ENCODE measurements at places on chromosomes 12 and 14.

DNA sequence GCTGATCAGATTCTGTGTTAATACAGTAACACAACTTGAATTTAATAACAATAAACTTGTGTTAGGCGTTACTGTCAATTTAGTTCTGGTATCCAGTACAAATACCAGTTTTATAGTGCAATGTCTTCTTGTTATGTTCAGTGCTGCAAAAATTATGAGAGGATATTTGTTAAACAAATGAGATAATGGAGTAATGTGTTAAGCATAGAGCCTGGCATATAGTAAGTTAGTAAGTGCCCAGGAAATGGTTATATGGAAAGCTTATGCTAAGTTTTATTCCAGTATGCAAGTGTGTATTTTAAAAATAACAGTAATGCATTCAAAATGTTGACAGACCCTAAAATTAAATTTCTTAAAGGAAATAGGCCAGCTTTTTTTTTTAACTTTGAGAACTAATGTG, 1.8 kb downstream of the VRK1 start:
- no peak for DNase-seq

GRCh38 chr14:99413172-99413571, 67.5 kb downstream of the SETD3 start:
- DNase-seq, result peak; percentile 23

GRCh38 chr12:65584016-65584415, 240.3 kb upstream of the HMGA2 start:
- no peak for DNase-seq

- no peak for DNase-seq
These were observed 161.1 kb upstream of the PLEKHG7 start for GRCh38 chr12:92541731-92542130.

DNA sequence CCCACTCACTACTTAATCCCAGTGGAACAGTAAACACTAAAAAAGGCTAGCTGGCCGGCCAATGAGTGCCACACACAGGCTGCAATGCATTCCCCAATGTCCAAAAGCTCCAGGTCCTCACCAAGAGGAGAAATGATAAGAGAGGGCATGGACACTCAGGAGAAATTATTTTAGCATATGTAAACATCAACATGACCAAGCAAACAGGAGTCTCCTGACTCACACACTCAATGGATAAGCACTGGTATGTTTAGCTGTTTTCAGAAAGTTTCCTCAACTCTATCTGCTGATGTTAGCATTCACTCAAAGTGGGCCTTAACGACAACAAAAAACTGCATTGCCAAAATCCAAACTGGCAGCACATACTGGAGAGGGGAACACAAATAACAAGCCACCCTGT, 105.0 kb downstream of the SLC2A13 start:
- DNase-seq, result no peak

DNA sequence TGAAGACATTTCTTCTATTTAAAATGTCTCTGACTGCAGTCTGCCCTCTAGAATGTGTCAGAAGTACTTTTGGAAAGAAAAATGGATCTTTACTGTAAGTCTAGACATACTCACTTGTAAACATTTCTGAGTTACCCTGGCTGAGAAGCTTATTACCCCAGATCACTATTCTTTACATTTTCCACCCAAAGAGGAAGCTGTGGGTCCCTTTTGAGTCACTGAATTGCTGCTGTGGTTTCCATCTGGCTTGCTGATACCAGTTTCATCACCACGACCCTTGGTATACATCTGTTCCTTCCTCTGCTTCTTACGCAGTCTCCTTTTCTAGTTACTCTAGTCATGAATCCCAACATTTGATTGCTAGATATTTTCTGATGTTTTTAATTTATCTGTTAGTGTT, 20.2 kb upstream of the CLEC4D start:
- no peak for DNase-seq

- DNase-seq, result peak; percentile 9
These were observed 212.8 kb downstream of the KIF21A start for GRCh38 chr12:39230086-39230485.

DNA sequence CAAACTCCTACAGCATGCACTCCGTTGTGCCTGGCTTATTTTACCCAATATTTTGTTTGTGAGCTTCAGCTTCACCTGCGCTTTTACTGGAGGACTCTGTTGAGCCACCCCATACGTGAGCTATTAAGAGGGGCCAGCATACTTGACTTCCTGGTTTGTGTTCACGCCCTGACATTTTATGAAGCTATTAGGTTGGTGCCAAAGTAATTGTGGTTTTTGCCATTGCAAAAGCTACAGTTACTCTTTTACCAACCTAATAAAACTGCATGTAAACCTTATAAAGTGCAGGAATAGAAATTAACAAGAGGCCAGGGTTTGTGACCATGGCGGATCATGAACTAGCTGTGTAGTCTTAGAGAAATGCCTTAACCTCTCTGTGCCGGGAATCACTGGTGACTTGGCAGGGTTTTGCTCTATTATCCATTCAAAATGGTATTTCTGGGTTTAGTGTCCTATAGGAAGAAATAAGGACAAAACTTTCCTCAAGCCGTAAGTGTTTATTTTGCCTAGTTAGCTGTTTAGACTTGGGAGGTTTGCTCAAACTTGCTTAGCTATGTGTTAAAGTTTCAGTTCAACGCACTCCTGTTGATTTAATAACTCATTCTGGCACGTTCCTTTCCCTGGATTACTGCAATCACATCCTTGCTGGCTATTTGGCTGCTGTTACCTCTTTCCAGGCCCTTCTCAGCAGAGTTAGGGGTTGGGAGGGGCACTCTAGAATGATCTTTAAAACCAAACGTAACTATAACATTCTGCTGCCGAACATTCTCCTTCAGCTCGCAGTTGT, 1027.6 kb downstream of the BCL11B start:
- DNase-seq, result no peak

DNA sequence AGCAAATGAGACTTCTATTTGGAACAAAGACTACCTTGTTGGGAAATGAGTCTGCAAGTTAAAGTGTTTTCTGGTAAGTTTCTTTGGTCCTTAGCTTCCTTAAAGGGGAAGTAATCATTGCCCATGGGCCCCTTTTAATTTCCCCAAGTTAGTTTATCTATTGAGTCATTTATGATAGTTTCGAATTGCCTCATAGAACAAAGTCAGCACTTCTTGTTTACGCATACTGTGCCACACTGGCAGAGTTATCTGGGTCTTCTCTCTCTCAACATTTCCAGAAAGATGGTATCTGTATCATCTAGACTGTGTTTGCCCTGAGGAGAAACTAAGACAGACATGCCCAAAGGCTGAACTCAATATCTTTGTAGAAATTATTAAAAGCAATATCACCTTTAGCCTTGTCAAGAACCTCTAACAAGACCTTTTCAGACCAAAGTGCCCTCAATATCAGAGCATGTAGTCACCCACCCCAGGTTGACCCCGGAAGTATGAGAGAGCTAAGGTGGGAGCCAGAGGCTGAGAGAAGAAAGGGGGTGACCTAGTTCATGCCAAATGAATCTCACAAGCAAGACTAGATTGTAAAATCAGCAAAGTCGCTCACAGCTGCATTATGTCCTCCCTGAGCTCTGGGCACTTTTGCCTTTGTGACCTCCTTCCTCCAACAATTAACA, 40.0 kb downstream of the GPR65 start:
- DNase-seq, result no peak

DNA sequence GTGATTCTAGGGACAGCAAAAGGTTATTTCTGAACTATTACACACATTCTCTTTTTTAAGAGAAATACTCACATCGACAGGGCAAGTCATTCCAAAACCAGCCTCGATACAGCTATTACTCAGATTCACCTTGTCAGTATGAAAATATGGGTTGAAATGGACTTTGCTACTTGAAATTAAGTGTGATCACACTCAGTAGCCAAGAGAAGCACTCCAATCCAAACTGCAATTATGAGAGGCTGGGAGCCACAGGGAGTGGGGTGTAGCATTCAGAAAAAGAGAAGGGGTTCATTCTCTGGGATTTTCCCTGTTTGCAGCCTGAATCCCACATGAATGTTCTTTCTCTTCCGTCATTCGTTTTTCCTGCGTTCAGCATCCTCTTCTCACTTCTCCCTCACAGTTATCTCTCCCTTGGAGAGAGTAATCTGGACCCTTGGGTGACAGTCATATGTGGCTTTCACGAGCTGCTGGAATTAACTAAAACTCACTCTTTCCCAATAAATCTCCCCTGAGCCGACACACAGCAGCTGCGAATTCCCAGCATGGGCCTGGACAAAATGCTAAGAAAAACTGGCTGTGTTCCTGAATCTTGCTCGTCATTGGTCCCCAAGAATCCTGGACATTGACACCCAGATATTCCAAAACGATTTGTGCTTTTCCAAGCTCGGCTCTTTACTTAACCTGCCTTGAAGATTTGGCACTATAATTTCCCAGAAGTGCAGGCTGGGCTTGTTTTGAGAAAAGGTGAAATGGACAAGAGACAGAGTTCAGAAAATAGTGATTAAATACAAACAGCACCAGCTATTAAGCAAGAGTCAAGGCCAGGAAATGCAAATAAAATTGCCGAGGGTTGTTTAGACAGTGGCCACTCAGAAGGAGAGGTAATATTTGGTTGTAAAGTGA, 199.5 kb upstream of the PLEKHG7 start:
- no peak for DNase-seq

DNA sequence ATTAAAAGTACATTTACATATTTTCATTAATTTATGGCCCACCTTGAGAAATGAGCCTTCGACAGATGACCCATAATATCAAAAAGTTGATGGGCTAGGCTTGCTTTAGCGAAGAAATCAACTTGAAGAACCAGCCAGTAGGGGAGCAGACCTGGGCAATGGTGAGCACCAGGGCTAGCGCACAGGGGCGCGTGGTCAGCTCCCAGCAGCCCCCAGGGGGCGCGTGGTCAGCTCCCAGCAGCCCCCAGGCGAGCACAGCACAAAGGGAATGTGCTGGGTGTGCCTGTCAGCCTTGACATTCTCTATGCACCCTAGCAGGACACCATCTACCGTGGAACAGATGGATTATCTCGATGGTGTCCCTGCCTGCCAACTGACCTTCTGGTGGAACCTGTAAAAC, 15.3 kb upstream of the SOX5 start:
- DNase-seq, result no peak

- DNase-seq, result peak; percentile 90
These were observed 12.2 kb upstream of the TUBA1A start for GRCh38 chr12:49200919-49201594.

DNA sequence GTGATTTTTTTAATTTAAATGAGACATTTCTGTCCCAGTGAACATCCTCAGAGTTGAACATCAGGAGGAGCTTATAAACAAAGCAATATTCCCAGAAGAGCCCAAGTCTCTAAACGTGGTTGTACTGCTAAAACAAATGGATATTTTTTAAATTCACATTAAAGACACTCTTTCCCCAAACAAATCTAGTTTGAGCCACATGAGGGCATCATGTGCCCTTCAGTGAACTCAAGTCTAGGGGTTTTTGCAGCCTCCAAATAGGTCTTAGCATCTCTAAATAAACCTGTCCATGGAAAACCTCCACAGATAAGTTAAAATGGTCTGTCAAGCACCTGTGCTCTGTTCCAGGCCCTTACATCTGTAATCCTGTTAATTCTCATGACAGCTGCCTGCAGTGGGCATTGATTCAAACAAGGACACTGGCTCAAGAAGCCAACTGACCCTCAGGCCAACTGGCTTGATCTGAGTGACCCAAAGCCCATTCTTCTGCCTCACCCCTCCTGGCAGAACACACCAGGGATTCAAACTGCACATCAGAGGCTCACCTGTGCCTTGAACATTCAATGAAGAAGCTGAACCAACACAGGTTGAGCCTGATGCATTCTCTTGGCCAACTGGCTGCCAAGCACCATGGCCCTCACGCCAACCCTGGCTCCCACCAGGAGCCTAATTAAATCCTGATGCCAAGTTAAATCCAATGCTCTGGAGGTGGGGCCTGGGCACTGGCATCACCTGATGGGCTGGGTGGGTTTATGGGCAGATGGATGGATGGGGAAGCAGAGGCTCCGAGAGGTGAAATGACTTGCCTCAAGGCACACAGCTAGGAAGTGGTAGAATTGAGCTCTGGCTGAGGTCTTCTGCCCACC, 8.6 kb downstream of the ISCU start:
- peak; percentile 79 for DNase-seq

GRCh38 chr14:30330445-30330844, 228.5 kb upstream of the G2E3 start:
- DNase-seq, result peak; percentile 11

Measured in fibroblast of mammary gland (primary cell).